ENCODE measurements at places on chromosomes 13 and 19.

DNA sequence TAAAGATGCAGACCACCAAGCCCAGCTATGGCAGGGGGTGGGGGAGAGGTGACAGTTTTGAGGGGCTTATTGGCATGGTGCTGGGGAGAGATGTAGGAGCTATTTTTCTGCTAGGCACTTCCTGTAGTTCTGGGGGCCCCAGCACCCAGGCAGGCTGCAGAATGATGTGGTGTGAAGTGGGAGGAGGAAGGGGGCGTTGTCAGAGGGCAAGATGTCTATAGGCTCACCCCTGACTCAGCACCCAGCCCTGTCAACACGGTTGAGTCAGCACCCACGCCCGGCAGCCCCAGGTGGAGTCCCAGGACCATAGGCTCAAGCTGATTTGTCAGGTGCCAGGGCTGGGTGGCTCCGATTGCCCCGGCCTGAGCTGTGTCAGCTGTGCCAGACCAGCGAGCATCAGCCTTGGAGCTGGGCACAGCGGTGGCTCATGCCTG lies 5.8 kb downstream of the KLF2 start:
- H3K27me3 ChIP-seq: peaks cover 38% of the 10 kb centered on the region
- H3K36me3 ChIP-seq: peaks cover 47% of the 10 kb centered on the region
- DNase-seq: peak; percentile 97
- H3K27ac ChIP-seq: peak overlapping the region; percentile 100

DNA sequence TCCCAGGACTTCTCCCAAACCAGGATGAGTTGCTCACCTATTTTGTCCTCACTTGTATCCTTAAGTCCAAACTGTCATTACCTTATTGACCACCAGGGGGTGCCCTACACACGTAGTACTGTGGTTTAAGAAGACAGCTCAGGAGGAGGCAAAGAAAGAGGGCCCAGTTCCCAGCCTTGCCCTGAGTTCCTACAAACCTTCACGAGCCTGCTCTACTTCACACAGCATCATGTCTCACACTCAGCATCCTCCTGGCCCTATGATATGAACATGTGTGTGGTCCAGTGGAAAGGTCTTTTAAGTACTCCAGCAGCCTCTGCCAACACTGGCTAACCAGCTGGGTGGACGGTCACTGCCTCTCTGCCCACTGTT lies 8.1 kb upstream of the ZNF784 start:
- H3K4me1 ChIP-seq: peaks cover 51% of the 10 kb centered on the region
- peaks cover 21% of the 10 kb centered on the region for H3K36me3 ChIP-seq
- H3K27ac ChIP-seq: peak overlapping the region; percentile 19
- DNase-seq: peak; percentile 93
- H3K27me3 ChIP-seq: peaks cover 39% of the 10 kb centered on the region

DNA sequence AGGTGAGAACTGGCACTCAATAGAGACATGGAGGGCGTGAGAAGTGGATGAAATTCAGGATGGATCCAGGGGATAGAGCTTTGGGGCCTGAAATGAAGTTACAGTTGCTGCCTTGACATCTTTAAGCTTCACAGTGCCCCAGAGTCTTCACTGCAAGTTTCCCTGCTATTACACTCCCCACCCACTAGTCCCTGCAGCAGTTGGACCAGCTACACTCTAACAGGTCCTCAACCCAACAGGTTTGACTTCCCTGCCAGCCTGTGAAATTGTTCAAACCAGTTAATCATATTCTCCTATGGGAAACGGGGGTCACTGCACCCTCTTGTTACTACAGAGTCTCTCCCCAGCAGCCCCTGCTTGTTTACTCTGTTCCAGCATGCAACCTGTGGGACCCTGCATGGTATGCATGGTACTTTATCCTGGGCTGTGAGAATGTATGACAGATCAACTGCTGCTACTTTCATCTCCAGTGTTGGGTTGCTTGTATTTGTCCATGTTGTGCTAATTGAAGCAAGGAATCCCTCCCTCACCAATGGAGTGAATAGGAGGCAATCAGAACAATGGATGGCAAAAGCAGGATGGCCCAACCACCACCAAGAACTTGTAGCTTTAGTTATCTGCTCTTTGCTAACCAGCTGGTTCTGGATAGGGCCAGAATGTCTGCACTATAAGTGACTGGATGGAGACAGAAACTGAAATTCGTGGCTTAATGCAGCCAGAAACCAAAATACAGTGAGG lies 314.2 kb downstream of the OLFM4 start:
- DNase-seq: no peak
- no peaks in the 10 kb centered on the region for H3K27me3 ChIP-seq
- no peak overlapping the region for H3K27ac ChIP-seq
- no peaks in the 10 kb centered on the region for H3K36me3 ChIP-seq
- no peaks in the 10 kb centered on the region for H3K4me1 ChIP-seq

DNA sequence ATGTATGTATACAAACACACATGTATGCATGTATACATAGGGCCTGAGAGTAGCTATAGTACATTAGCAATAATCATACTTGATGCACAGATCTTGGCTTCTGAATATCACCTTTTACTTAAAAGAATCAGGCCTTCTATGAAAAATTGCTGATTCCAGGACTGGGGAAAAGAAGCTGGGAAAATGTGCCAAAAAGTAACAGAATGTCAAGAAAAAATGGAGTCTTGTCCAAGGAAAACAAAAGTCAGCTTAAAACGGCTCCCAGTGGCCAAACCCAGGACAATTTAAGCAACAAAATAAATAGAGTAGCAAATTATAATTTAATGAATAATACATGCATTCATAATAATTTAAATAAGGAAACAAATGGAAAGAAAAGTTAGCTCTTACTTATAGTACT lies 2104.9 kb downstream of the PCDH9 start:
- no peak for DNase-seq
- H3K4me3 ChIP-seq: no peak overlapping the region
- no peaks in the 10 kb centered on the region for H3K27me3 ChIP-seq
- no peaks in the 10 kb centered on the region for H3K4me1 ChIP-seq
- H3K36me3 ChIP-seq: no peaks in the 10 kb centered on the region
- no peak overlapping the region for H3K27ac ChIP-seq

- H3K27me3 ChIP-seq: peaks cover 4% of the 10 kb centered on the region
- peaks cover 25% of the 10 kb centered on the region for H3K36me3 ChIP-seq
- peak overlapping the region; percentile 92 for H3K27ac ChIP-seq
- H3K4me3 ChIP-seq: peak overlapping the region; percentile 18
Measured at GRCh38 chr13:74243637-74244526, 109.7 kb upstream of the KLF12 start.

DNA sequence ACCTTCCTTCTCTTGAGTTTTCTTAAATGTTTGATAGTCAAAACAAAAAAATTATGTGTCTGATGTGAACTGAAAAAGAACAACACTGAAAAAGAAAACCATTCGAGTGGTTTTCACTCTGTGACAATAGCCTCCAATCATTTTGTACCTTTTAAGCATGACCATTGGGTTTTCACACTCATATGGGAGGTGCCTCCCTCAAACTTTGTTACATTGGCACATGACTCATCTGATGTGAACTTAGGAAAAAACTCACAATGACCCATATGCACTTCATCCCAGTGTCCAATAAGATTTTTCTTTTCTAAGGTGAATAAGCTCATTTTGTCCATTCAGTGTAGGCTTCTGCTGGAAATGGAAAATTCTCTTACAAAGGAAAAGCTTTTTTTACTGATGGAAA lies 66.6 kb upstream of the XPO4 start:
- H3K27ac ChIP-seq: no peak overlapping the region
- peaks cover 11% of the 10 kb centered on the region for H3K4me1 ChIP-seq
- no peaks in the 10 kb centered on the region for H3K36me3 ChIP-seq
- DNase-seq: no peak

DNA sequence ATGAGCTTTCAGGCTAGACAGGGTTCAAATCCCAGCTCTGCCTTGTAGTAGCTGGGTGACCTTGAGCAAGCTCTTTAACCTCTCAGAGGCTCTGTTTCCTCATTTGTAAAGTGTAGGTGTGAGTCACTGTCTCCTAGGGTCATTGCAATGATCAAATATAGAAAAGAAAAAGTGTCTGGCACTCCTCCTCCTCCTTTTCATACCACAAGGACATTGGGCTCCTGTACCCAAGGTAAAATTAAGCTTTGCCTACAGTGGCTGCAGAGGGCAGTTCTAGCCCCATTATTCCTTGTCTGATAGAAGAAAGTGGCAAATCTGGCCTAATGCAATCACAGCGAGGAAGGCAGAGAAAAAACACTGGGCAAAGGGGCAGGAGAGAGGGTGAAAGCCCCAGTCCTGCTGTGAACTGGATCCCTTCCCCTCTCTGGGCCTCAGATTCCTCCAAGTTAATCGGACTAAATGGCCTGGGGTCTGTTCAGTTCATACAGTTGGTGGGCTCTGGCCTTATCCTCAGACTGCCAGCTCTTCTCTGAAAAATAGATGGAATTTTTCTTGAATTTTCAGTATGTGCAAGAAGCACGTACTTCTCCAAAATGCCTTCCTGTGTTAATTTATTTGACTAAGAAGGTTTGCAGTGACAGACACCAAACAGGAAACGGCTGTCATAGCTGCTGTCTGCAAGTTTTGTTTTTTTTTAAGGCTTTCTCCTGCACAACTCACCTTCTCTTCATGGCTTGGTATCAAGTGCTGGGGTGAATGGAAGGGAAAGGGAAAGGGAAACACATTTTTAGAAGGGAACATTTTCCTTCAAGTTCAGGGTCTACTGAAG lies 35.3 kb downstream of the RGCC start:
- peaks cover 2% of the 10 kb centered on the region for H3K36me3 ChIP-seq
- H3K27ac ChIP-seq: peak overlapping the region; percentile 97
- H3K4me1 ChIP-seq: peaks cover 82% of the 10 kb centered on the region

- H3K4me1 ChIP-seq: no peaks in the 10 kb centered on the region
- peaks cover 14% of the 10 kb centered on the region for H3K27me3 ChIP-seq
- no peak overlapping the region for H3K27ac ChIP-seq
- no peak overlapping the region for H3K4me3 ChIP-seq
Measured at GRCh38 chr13:30030141-30030750, 179.8 kb upstream of the UBL3 start.
